Mesothelial cell of epicardium (in vitro differentiated cells): ENCODE measurements at places on chromosomes 1 and 21. TPM values are rescaled to one million over a fixed set of nuclear protein-coding genes. Genes with fewer than 3 reads are reported as not detected.
A peak's percentile ranks its signal among the peaks of the same experiment; 100 is the strongest.

DNA sequence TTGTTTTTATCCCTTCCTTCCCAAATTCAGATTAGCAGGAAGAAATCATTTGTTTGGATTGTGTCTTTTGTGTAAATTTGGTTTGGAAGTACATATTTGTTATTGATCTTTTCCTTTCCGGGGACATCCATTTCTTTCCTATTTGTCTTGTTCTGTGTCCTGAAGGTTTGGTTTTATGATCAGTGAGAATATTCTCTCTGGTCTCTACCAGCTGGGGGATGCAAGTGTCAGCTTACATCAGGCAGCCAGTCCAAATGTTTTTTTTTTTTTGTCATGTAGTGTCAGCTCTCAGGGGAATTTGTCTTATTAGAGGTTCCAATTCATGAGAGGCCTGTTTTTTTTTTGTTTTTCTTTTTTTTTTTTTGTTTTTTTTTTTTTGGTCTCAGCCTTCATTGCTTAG lies 479.2 kb upstream of the LRRC7 start:
- DNase-seq = no peak
- H3K4me3 ChIP-seq = no peak overlapping the region
- no peaks in the 10 kb centered on the region for H3K36me3 ChIP-seq
- no peak overlapping the region for H3K27ac ChIP-seq
- H3K4me1 ChIP-seq = no peaks in the 10 kb centered on the region
- H3K27me3 ChIP-seq = no peaks in the 10 kb centered on the region

DNA sequence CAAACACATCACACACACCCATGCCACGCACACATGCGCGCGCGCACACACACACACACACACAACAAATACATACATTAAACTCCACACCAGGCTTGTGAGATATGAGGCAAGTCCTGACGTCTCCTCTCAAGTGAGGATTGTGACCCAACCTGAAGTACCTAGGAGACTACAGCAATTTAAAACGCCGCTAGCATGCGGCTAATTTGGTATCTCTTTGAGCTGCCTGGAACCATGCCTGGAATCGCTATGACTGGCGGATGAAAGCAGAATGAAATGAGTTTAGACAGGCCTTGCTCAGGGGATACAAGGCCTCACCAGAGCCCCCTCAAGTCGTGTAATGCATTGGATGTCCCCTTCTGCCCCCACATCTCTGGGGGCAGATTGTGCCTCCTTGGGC lies 1.6 kb upstream of the RAB7B start:
- no peaks in the 10 kb centered on the region for H3K27me3 ChIP-seq
- H3K36me3 ChIP-seq = no peaks in the 10 kb centered on the region
- no peak overlapping the region for H3K4me3 ChIP-seq
- peak overlapping the region; percentile 52 for H3K27ac ChIP-seq

OBSCN gene
- 95.3 to 113 TPM (median 100 TPM) in 3 replicates for total RNA-seq

DNA sequence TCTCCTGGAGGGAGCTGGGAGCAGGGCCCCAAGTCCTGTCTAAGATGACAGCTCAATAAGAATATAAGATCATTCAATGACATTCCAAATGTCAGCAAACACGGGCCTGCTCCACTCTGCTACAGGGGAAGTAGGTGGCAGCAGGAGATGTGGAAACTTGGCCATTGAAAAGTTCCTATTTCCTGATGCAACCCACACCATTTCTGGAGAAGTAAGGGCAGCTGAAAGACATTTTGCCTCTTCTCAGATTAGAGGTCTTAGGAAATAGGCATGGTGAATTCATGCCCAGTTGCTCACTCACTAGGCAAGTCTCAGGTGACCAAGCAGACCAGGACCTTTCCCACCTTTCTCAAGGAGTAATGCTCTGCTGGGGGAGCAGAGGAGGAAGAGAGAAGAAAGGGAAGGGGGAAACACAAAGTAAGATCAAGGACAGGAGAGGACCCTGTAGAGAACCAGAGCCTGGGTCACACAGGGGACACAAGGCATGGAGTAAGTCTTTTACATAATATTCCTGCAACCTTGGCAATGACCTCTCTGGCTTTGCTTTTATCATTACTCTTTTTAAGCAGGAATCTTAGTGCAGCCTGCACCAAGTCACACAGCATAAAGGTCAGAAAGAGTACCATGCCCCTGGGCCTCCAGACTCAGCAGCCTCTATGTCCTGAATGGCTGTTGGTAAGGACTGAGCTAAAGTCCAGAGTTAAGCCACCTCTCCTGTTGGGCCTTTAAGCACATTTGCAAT lies 68.9 kb downstream of the DMAP1 start:
- no peak for DNase-seq
- H3K27me3 ChIP-seq = no peaks in the 10 kb centered on the region
- no peak overlapping the region for H3K4me3 ChIP-seq
- no peaks in the 10 kb centered on the region for H3K4me1 ChIP-seq

GRCh38 chr1:5574641-5575040 lies 417.6 kb downstream of the NPHP4 start:
- H3K27me3 ChIP-seq = peaks cover 22% of the 10 kb centered on the region
- H3K27ac ChIP-seq = no peak overlapping the region
- H3K4me3 ChIP-seq = no peak overlapping the region
- H3K36me3 ChIP-seq = no peaks in the 10 kb centered on the region
- H3K4me1 ChIP-seq = peaks cover 36% of the 10 kb centered on the region

- H3K27me3 ChIP-seq = no peaks in the 10 kb centered on the region
- peaks cover 44% of the 10 kb centered on the region for H3K4me1 ChIP-seq
- H3K36me3 ChIP-seq = peaks cover 12% of the 10 kb centered on the region
- no peak for DNase-seq
- no peak overlapping the region for H3K4me3 ChIP-seq
- no peak overlapping the region for H3K27ac ChIP-seq
These were observed 40.8 kb downstream of the RGL1 start for GRCh38 chr1:183845681-183846080.
